NCI-H2171 treated with DMSO at 0.1 percent for 48 hours (cell line): ENCODE measurements at places on chromosomes 16 and 17.

DNA sequence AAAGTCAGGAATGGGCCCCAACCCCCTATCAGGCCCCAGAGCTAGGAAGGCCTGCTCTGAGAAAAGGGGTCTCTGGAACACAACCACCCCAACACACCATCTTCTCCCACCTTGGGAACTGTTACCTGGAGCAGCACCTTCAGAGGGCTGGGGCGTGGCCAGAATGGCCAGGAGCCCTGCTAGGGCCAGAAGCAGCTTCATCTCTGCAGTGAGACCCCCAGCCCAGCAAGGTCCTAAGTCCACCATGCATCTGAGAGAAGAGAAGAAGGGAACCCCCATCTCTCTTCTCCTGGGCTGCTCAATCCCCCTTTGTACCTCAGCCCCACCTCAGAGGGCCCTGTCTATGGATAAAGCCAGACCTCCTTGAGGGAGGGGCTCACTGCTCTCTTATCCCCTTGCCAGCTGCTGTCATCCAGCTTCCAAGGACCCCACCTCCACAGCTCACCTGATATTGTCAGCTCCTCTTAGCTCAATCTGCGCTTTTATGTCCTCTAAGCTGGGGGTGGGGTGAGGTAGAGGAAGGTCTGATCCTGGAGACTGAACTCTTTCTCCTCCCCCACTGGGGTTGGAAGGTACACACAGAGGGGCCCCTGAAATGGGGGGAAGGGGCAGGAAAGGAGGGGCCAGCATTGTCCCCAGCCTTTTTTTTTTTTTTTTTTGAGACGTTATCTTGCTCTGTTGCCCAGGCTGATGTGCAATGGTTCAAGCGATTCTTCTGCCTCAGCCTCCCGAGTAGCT lies at the start of gene MPO:
Gene MPO, minus strand, starts transcription at position 456 of the 738 bp plus-strand sequence. Its CDS starts 177 bp downstream, at position 279.
- no peak for DNase-seq

DNA sequence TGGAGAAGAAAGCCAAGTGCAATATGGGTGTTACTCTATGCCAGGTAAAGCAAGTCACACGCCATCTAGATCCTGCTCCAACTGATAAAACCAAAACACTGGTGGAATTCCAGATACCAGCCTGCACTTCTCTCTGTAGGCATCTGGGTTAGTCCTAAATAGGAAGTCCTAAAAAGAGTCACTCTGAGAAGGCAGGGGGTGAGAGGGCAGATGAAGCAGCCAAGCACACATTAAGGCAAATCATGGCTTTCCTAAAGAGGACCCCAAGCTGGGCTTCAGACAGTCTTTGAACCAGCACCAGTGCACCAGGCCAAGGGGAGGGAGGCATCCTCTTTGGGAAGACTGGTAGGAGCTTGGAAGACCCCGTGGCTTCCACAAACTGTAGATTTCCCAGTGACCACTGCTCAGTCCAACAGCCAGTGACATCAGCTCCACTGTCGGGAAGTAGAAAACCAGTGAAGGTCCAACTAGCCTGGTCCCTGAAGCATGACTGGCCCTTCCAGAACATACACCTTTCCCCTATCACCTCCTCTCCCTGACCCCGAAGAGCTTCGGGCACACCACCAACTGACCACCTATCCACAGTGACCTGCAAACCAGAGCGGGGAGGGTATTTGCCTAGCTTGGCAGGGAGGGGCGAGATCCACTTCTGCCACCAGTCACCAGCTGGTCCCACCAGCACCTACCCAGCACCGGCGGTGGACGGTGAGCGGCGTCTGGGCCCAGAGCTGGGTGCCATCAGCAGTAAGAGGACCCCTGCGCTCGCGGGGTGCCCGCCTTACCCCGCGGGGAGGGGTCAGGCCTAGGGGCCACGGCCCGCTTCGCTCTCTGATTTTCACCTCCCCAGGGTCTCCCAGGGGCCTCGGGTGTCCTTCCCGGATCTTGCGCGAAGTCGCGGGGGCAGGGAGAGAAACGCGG lies 1.0 kb downstream of the LITAF start:
- no peak for DNase-seq

GRCh38 chr16:53457670-53458069 lies 23.4 kb downstream of the RBL2 start:
- no peak for DNase-seq

- DNase-seq = no peak
Measured at GRCh38 chr17:34177642-34178041, 77.4 kb upstream of the CCL2 start.

GRCh38 chr17:57761887-57762286 lies 16.8 kb upstream of the CCDC182 start:
- no peak for DNase-seq
